Glutamatergic neuron (in vitro differentiated cells): ENCODE measurements at places on chromosomes 4 and X.

- DNase-seq: no peak
Measured at GRCh38 chrX:155718972-155719586, 106.3 kb upstream of the TMLHE start.

DNA sequence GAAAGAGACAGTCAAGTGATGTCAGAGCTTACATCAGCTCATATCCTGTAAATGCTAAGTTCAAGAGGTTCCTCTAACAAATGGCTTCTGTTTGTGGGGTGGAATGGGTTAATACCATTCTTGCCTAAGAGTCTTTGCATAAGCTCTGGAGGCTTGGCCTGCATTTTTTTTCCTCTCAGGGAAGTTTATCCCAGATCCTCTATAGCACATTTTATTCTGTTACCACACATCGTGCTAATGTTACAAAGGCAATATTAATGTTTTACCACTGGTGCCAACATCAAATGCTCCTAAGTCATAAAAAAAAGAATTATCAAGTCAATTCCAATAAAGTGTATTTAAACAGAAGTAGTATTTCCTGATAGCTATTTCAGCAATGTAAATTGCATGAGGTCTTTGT, 2.9 kb upstream of the ADH6 start:
- DNase-seq: no peak

GRCh38 chr4:188778905-188779304, 639.7 kb downstream of the TRIML1 start:
- no peak for DNase-seq

GRCh38 chr4:112001041-112001440, 144.2 kb upstream of the FAM241A start:
- DNase-seq: no peak

- DNase-seq: peak; percentile 70
Measured at GRCh38 chrX:49071877-49072711, 1.7 kb downstream of the PRAF2 start.

- DNase-seq: no peak
Measured at GRCh38 chrX:121336831-121337421, 289.5 kb downstream of the GLUD2 start.

DNA sequence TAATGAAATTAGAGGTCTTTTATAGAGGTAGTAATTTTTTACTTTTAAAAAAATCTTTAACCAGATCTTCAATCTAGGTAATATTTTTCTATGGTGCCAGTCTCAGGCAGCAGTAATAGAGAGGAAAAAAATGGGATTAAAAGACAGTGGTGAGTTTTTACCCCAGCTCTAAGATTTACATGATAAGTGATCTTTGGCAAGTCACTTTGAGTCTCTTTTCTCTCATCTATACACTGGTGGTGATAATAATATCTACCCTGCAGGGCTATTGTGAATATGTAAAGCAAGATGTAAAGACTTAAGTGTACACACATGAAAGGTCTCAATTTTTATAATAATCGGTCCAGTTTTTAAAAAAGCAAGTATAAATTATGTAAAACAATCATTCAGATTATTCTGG, 786.2 kb upstream of the POU3F4 start:
- DNase-seq: no peak

- no peak for DNase-seq
Measured at GRCh38 chr4:167475951-167476350, 241.7 kb upstream of the SPOCK3 start.

DNA sequence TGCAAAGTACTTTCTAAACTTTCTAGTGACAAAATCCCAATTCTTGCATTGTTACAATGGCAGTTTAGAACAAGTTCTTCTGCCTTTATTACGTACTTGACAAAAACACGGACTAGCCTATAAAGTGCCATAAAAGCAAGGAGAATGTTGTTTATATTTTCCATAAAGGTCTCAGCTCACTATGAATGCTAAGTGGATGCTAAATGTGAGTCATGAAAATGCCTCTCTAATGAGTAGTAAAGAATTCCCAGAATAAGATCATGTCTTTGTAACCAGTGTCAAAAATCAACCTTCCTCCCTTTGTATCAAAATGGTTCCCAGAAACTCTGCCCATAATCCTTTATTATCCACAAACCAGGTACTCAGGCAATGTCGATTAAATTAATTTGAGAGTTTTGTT, 539.8 kb upstream of the SLIT2 start:
- DNase-seq: no peak
